Activated T-cell treated with anti-CD3 and anti-CD28 coated beads for 4 hours (primary cell): ENCODE measurements at places on chromosomes 6 and 20.
A peak's percentile ranks its signal among the peaks of the same experiment; 100 is the strongest.

GRCh38 chr6:124478906-124479305 lies 483.3 kb upstream of the RNF217 start:
- DNase-seq = no peak

- no peak for DNase-seq
Observed at GRCh38 chr20:20410678-20411077, 42.8 kb downstream of the INSM1 start.

DNA sequence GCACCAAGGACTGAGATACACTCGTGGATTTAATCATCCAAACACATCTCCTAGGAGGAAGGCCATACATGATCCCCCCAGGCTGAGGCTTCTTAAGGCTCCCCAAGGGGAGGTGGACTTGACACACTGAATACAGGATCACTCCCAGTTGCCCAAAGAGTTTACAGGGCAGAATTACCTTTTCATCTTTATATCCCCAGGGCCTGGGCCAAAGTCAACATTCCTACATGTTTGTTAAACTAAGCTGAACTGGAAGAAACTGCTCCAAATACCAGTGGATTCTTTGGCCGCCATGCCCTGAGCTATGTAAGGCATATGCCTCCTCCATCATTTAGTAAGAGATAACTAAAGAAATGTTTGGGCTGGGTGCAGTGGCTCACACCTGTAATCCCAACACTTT lies 22.2 kb upstream of the SERPINB1 start:
- no peak for DNase-seq

DNA sequence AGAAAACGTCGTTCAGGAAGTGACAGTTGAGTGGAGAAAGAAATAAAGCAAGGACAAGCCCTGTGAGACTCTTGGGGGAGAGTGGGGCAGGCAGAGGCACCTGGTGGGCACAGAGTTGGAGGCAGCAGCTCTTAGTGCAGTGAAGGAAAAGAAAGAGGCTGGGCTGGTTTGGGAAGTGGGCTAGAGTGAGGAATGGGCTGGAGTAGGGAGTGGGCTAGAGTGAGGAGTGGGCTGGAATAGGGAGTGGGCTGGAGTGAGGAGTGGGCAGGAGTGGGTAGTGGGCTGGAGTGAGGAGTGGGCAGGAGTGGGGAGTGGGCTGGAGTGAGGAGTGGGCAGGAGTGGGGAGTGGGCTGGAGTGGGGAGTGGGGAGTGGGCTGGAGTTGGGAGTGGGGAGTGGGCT lies 43.7 kb upstream of the BCAS1 start:
- DNase-seq = no peak

DNA sequence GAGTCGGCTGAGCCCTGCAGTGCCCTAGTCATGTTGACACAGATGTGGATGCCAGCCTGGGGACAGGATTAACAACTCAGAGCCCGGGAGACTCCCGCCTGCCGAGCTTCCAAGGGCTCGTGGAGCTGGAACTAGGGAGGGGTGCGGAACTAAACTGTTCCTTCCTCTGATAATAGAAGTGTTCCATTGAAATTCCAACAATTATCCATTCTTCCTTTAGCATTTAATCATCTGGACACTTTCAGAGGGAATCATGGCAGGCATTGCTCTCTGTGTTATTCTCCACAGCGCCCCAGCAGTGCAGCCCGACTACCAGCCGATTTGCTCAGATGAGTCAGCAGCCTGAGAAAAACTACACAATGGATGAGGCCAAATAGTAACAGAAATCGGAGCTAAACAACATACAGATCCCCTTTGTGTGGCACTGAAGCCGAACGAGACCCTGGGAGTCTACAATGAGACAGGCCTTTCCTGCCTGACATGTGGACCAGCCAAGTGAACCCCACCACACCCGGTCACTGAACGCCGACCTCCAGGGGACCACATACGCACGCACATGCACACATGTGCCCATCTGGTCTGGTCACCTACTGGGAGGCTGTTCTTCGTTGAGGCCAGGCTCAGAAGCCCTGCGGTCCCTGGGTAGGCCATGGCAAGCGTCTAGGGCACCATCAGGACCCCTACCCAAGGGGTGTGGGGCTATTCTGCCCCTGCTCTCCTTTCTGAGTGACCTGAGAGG lies 238.4 kb upstream of the AFDN start:
- DNase-seq = no peak

- DNase-seq = no peak
Observed at GRCh38 chr6:2503816-2504494, 246.8 kb downstream of the MYLK4 start.

- DNase-seq = no peak
Observed at GRCh38 chr6:52894285-52894684, 15.2 kb downstream of the GSTA3 start.

GRCh38 chr6:143536866-143537691 lies 25.6 kb upstream of the FUCA2 start:
- peak; percentile 41 for DNase-seq

DNA sequence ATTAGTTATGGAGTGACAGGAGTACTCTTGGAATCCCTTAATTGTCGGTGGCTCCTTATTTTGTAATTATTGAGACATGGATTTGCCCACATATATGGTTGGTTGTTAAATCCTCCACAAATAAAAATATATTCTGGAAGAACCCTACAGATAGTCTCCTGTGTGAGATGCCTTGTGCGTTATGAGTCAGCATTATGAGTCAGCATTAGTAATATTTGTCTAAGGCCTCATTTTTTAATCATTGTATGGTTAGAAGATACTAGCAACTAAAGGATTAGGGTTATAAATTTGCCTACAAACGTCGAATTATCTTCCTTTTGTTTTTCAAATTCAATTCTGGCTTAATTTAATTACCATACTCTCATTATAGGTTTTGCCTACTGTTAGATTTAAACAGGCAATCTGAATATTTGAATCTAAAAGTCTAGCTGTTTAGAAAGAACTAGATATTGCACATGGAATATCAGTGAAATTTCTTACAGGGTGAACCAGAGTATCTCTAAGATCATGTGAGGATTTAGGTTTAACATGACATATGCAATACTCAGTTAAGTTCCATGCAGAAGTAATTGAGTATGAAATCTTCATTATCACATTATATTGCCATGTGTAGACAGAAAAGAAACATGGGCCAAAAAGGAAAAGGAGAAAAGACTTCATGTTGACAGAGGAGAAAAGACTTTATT lies 5.9 kb downstream of the C6orf58 start:
- no peak for DNase-seq

GRCh38 chr20:64103871-64104666 lies 3.3 kb downstream of the NPBWR2 start:
- no peak for DNase-seq

GRCh38 chr20:58926802-58927489 lies 54.1 kb upstream of the NELFCD start:
- DNase-seq = no peak

- DNase-seq = no peak
Observed at GRCh38 chr20:15949391-15949790, 623.9 kb downstream of the KIF16B start.

DNA sequence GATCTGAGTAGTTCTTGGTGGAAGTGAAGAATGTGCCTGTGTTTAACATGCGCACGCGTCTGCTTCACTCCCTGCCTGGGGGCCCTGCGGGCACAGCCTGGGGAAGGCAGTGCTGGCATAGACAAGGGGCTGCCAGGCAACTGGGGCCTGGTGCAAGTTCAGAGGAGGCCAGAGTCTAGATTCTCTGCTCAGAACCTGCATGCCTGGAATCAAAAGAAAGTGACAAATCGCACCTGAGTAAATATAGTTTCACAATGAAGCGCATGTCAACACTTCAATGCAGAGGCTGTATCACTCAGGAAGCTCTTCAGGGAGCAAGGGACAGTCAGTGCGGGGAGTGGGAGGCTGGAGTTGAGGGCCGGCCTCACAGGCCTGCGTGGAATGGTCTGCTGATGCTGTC lies 24.2 kb upstream of the PPP1R14C start:
- no peak for DNase-seq

DNA sequence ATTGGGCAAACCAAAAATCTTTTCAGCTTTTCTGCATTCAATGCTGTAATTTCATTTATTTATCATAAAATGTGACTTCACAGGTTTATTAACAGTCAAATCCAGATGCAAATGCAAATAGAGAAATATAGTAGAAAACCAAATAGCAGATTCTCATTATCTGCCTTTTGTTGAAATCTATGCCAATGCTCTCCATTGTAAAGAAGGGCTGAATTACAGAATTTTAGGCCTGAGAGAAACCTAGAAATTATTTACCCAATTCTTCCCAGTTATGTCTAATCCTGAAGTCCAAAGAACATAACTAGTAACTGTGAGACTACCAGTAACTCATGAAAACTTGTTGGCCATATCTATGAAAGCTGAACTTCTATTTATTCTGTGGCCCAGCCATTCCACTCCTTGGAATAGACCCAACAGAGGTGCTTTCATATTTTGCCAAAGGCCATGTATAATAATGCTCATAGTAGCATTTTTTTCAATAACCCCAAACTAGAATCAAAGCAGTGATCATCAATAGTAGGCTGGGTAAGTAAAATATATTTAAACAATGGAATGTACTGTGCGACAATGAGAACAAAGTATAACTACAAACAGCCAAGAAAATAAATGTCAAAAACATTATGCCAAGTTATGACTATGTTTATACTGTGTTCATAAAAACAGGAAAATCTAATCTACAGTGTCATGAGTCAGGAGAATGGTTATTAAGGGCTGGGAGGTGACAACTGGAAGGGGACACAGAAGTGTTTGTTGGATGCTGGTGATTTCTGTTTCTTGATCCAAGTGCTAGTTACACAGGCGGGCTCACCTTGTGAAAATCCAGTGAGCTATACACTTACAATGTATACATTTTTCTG lies 183.8 kb downstream of the HS3ST5 start:
- DNase-seq = no peak

DNA sequence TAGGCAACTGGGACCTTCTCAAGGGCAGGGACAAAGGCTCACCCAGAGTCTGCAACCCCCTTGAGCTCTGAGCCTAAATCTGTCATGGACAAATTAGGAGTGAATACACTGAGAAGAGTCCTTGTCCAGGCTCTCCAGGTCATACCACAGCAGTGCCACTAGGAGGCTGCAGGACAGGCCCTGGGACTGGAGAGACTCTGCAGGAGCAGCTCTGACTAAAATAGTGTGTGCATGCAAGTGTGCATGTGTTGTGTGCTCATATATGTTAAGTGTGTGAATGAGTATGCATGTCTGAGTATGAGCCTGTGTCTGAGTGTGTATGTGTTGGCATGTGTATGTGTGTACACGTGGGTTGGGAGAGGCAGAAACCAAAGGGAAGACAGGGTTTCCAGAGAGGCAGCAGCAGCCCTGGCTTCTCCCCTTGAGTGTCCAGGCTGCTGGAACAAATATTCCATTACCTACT lies 27.1 kb downstream of the MRPL14 start:
- DNase-seq = no peak

DNA sequence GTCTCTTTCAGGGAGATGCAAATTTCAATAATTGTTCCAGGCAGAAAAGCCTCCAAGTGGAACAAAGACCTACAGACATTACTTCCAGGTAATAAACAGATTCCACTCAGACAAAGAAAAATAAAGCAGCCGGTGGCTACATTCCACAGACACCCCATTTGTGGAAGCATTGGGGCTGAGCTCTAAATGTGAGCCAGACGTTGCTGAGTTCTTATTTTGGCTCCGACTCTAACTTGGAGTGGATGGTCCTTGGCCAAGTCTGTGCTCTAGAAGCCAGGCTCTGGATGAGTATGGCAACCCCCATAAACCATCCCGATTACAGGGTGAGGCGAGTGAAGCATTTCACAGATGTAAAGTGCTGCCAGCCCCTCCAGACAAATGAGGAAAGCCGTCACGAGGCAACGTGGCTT lies 6.6 kb downstream of the TRAM2 start:
- no peak for DNase-seq

DNA sequence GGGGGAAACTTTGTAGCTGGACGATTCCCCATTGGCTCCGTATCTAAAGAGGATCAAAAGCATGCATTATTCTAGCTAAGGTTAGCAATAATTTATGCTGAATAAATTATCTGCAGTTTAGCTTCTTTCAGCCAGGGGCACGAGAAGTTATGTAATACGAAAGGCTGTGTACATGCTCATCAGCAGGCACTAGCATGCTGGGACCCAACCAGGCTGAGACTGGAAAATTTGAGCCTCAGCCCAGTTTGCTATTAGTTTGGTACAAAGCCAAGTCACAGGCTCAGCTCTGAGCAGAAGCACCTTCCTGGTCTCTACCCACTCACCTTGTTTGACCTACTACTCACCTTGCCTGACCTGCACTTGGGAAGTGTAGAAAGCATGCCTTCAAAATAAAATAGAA lies 328.1 kb upstream of the ARID1B start:
- no peak for DNase-seq
